ENCODE measurements at places on chromosomes 16 and 17.

- DNase-seq, result no peak
These were observed 178.4 kb upstream of the C17orf78 start for GRCh38 chr17:37197336-37197735.

- DNase-seq, result no peak
These were observed 5.7 kb downstream of the MED13 start for GRCh38 chr17:62059414-62059813.

- DNase-seq, result no peak
These were observed 580 bp downstream of the MT1X start for GRCh38 chr16:56682703-56683397.

DNA sequence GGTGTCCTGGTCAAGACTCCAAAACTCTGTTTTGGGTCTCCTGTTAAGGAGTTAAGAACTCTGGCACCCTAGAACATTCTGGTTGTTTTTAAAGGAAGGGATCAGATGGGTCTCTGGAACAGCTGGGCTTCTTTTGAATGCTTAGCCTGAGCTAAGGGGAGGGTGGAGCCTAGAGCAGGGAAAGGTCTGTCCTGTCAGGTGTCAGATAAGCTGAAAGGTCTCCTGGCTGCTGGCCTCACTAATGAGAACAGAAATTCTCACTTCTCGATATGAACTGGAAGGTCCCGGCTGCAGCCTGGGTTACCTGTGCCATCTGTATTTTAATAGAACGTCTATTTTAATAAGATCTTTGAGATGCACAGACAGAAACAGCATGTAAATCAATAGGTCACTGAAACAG is 69.0 kb downstream of the RAP1GAP2 start:
- DNase-seq, result no peak

DNA sequence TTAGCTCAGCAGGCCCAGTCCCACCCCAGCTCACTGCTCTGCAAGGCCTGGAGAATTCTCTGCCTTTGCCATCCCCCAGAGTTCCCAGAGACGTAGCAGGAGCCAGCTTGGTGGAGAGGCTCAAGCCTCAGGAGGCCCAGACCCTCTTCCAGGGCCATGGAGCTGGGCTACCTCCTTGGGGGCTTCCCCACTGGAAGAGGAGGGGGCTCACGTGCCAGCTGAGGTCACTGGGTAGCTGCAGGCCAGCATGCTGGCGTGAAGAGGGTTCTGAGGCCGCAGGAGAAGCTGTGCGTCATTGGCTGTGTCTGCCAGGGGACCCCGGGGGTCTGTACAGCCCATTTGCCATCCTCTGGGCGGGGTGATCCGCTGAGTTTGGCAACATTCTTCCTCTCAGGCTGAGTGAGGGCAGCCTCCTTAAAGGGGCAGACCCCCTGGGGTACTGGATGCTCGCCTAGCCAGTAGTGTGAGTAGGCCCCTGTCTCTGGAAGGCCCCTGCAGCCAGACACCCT is 131.6 kb downstream of the RAB11FIP4 start:
- DNase-seq, result no peak

GRCh38 chr17:59178266-59178985 is 22.9 kb downstream of the PRR11 start:
- no peak for DNase-seq

GRCh38 chr16:70705056-70705455 is 19.2 kb upstream of the MTSS2 start:
- DNase-seq, result no peak

DNA sequence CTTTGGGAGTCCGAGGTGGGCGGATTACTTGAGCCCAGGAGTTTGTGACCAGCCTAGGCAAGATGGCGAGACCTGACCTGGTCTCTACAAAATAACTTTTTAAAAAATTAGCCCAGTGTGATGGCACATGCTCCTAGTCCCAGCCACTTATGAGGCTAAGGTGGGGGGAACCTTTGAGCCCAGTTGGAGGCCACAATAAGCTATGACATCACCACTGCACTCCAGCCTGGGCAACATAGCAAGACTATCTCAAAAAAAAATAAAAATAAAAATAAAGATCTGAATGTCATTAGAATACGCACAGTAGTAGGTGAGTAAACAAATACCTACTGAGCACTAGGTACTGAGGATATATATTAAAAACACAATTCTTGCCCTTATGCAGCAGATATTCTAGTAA is 3.1 kb downstream of the SIAH1 start:
- DNase-seq, result no peak

GRCh38 chr16:28876973-28877654 is 1.2 kb upstream of the ATP2A1 start:
- DNase-seq, result no peak

- no peak for DNase-seq
These were observed 124.2 kb downstream of the ZFHX3 start for GRCh38 chr16:72923757-72924156.

DNA sequence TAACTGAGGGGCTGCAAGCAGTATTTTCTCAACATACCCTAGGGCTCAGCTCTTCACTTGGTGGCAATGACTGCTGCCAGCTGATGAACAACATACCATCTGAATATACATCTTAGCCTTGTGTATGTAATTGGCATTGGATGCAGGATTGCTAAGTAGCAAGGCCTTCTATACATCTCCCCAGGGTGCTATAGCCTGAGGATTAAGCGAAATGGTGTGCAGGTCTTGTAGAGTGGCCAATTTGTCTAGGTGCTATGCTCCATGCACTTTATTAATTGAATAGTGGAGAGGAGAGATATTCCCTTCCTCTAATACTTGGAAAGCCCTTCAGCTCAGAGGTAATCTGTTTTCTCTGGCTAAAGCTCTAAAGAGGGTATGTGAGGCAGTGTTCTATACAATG is 71.9 kb downstream of the KIF2B start:
- DNase-seq, result no peak

DNA sequence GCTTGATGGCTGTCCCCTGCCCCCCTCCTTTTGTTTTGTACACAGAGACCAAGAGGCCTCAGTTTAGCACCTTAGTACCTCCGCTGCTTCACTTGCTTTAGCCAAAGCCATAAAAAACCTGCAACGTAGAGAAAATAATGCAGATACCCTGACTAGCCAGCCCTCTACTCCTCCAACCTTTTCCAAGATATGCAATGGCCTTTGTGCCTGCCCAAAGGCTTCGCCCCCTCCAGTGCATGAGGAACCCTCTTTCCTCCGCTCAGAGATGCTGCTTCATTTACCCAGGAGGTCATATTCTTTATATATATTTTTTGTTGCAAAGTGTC is 17.0 kb downstream of the CNTNAP1 start:
- no peak for DNase-seq

DNA sequence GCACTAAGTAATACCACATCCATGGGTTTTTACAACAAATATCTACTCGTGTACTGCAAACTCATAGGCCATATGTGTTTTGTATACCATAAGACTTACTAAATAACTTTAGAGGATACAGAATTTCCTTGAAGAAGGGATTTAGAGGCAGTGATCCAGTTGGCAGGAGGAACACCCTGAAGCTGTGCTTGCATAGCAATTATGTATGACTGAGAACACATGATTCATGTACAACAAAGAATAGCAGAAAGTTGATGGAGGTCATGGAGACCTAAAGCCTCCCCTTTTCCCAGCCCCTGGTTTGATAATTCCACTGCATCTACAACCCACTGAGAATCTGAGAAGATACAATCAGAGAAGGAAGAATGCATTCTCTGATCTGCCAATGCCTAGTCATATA is 83.8 kb upstream of the PMFBP1 start:
- no peak for DNase-seq

DNA sequence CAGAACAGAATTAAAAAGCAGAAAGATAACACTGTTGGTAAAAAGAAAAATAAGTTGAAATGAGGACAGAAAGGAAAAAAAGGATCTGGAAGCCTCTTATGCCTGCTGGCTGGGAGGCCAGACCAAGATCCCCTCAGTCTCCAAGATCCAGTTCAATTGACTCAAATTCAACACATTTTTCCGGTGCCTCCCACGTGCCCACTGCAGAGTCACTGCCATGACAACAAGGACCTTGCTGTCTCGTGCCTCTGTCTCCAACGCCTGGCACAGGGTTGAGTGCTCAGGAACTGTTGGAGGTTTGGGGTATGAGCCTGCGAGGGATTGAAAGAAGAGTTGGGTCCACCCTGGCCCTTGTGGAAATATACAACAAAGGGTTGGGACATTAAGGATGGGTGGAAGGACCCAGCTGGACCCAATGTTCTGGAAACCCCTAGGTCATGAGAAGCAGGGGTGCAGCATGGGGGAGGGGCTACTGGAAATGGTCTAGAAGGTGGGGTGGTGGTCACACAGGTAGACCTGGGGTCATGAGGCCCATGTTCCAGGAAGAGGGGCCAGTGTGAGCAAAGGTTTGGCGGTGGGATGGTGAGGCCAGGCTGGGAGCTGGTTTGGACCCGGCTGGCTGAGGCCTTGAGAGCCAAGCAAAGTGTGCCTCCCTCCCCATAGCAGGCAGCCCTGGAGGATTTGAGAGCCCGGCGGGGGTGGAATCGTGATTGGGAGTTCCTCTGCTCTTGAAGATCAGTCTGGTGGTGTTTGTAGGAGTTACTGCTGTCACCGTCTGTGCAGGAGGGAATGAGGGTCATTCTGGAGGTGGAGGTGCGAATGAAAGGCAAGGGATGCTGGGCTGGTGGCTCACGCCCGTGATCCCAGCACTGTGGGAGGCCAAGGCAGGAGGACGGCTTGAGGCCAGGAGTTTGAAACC is 1.3 kb downstream of the IL34 start:
- no peak for DNase-seq

- DNase-seq, result no peak
These were observed 37.9 kb upstream of the METTL16 start for GRCh38 chr17:2549392-2550211.

- DNase-seq, result no peak
These were observed 43.8 kb downstream of the PIMREG start for GRCh38 chr17:6488008-6488539.

DNA sequence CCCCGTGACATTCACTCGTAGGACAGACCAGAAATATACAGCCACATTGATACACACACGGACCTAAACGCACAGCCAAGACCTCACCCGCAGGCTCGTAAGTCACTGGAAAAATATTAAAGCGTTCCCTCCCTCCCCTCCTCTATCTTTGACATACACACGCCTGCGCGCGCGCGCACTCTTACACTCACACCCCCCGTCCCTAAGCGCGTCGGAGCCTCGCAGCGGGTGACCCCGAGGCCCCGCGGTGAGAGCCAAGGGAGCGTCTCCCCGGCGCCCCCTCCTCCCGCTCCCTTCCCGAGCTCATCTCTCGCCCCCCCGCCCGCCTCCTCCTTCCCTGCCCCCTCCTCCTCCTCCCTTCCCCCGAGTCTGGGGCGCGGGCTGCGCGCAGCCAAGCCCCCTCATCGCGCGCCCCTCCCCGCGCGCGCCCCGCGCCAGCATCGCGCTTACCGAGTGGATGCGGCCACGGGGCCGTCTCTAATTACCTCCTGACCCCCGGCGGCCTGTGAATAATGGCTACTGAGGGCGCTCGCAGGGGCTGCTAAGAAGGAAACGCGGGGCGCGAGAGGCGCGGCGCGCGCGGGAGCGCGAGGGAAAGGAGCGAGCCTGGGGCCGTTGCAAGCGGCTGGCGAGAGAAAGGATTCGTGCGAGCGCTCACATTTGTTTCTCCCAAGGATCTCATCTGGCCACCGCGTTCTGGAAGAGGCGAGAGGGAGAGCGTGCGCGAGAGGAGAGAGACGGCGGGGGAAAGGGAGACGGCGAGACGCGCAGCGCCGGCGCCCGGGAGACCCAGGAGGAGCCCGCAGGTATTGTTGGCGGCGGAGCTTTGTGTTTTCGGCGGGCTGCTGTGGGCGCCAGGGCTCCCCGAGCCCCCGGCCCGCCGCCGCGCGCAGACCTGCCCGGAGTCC is 42.4 kb downstream of the RAI1 start:
- peak; percentile 17 for DNase-seq

- DNase-seq, result no peak
These were observed 1.1 kb downstream of the CHTF8 start for GRCh38 chr16:69131167-69131838.

DNA sequence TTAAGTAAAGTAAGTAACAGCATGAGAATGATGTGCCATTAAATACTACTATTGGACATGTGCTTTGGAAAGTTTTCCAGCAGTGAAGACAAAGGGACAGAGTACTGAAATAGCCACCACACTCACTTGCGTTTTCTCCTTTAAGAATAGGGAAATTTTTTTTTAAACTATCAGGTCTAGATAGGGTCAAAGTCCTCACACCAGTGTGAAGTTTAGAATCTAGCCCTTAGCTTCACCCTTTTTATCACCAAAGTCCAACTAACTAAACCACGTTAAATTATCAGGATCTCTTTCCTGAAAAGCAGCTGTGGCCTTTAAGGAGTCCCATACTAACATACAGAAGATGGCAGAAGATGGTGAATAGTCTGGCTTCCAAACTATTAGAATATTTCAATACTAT is 180.9 kb downstream of the ZNF18 start:
- no peak for DNase-seq

DNA sequence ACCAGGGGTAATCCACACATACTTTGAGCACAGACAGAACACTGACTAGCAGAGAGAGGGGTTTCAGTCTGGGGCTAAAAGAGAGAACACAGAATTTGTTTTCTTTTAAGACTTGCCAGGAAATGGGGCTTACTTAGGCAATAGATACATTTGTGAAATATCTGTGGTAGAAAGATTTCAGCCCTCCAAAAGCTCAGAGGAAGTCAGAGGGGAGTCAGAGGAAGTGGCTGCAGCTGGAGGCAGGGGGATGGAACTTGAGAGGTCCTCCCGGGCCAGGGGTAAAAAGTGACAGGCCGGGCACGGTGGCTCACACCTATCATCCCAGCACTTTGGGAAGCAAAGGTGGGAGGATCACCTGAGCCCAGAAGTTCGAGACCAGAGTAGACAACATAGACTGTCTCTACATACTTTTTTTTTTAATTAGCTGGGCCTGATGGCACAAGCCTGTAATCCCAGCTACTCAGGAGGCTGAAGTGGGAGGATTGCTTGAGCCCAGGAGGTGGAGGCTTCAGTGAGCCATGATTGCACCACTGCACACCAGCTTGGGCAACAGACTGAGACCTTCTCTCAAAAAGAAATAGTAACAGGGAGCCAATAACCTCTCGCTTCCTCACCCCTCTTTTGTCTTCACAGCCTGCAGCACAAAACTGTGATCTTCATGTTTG is 49.9 kb downstream of the NLRC5 start:
- peak; percentile 32 for DNase-seq
